ENCODE measurements at places on chromosomes 7 and 10.

DNA sequence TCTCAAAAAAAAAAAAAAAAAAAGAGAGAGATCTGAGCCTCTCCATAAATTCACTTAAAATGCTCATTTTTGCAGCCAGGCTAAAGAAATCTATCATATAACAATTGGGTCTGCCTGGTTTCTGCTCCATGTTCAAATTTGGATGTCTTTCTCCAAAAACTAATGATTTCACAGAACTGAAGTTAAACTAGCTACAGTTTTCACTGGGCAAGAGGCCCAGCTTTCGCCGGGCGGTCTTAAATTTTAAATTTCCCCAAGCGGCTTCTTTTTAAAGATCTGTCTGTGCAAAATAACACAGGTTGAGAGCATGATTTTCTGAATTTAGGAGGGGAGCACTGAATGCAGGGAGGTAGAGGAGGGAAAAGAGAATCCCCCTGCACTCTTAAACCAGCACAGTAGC is 603.4 kb downstream of the KCNMA1 start:
- no peak for DNase-seq

- no peak for DNase-seq
These were observed 34.0 kb downstream of the PRSS2 start for GRCh38 chr7:142804728-142805207.

DNA sequence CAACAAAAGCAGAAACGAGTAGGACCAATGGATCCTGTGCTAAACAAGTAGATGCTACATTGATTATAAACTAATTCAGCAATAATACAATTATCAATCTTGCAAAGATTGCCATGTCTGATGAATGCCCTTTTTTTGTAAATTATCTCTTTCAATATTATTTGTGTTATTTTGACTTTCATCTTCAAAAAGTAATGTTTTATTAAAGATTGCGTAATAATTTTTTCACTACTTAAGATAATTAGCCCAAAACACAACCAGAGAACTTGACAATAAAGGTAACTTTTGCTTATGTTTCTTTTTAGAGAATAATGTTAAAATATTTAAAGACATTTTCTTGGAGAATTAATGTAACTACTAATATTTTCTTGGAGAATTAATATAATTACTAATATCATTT is 553.8 kb upstream of the VSTM2A start:
- DNase-seq, result no peak

- DNase-seq, result no peak
These were observed 7.3 kb downstream of the SEPHS1 start for GRCh38 chr10:13340626-13341376.

DNA sequence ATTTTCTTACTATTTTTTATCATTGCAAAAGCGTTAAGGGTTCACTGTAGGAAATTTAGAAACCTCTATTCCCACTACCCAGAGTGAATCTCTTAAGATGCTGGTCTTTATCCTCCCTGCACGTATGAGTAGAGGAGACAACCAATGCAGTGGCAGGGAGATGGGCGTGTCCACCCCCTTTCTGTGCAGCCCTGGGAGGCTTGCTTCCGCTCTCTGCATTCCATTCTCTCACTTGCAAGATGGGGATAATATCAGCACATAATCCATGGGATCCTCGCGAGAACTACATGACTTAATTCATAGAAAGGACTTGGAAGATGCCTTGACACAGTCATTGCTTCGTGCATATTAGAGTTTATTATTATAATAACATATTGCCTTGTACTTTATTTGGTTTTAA is 196.2 kb downstream of the KLF6 start:
- no peak for DNase-seq
